Stimulated activated CD4-positive, alpha-beta T cell treated with anti-CD3 and anti-CD28 coated beads, TNF-alpha, amount 100 ng/mL, for 1 hour (primary cell): ENCODE measurements at places on chromosomes 2 and 18.

DNA sequence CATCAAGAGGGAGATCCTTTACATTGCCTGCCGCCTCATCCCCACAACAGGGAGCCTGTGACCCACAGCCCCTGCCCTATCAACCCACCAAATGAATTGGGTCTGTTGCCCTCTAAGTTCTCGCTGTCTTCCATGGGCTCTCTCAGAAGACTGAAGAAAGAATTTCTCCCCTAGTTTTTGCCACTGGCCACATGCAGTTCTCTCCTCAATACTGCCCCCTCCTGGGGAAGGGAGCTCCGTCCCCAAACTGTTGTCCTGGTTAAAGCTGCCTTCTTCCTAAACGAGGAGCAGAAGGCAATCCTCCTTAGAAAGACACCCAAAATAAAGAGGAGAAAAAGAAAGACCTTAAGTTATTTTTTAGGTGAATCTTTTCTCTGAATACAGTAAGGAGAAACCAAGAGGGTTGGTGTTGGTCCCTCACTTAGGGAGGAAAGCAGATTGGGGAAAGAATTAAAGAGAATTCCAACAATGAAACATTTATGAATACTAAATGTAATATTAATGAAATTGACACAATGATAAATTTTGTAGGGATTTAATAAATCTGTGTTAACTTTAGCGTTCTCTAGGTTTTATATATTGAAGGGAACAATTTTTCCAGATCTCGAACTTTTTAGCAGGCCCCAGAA, 31.1 kb upstream of the SATB2 start:
- no peak for DNase-seq

DNA sequence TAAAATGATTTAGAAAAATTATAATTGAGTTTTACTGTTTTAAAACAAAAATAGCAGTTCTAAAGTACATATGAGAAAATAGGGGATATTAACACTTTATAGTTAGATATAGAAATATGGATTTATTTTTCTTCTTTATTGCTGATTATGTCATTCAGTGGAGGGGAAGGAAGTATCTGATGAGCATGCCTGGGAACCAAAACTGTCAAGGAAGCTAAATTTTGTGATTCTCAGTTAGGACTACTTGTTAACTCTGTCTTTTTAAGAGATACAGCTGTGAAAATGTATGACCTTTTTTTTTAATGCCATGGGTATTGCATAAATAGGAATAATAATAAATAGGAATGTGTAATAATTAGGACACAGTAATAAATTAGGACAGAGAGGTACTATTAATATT, 44.8 kb downstream of the ITGAV start:
- DNase-seq: no peak

DNA sequence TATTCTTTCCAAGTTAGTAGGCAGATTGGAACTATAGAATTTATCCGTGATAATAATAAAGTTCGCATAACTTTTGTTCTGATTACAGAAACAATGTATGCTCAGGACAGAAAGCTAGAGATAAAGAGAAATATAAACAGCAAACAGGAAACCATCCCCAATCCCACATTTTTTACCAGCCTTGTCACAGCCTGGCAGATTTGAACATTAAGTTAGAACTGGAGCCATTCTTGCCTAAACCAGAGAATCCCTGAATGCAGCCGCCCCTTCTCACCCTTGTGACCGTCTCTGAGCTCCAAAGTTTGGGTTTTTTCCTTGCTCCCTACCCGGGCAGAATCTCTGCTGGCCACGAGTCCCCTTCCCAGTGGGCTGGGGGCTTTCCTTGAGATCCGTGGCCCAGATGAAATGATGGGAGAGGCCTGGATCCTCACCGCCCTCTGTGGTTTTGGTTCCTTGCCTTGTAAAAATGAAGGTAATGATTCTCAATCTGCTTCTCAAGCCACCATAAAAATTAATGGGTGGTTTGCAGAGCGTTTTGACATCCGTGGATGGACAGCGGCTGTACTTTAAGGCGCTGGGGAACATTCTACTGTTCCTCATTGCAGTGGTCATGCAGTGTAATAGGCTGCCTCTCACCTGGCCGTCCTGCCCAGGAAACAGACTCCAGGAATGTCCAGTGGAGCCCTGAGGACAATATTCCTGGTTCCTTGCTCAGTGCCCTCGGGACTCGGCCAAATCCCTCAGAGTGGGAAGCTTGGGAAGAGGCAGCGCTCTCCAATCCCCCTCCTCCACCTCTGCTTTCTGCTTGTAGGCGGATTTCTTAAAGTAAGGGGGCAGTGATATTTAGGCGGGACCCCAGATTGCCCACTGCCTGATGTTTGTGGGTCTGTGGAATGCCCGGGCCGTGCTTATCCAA, 1.6 kb downstream of the SH3BP4 start:
- no peak for DNase-seq

DNA sequence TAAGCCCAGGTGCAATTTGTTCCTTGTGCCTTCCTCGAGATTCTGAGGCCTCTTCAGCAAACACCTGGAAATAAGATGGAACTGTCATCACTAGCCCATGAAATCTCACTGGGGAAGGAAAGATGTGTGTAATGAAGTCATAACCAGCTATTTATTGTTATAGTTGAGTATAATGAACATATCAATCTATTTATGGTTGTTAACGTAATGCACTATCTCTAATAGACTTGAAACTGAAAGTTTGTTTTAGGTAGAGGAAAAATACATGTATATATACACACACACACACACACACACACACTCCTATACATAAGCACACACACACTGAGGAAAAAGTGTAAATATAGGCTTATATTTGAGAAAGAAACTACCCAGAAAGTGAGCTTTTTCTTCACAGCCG, 62.8 kb downstream of the UGGT1 start:
- no peak for DNase-seq

DNA sequence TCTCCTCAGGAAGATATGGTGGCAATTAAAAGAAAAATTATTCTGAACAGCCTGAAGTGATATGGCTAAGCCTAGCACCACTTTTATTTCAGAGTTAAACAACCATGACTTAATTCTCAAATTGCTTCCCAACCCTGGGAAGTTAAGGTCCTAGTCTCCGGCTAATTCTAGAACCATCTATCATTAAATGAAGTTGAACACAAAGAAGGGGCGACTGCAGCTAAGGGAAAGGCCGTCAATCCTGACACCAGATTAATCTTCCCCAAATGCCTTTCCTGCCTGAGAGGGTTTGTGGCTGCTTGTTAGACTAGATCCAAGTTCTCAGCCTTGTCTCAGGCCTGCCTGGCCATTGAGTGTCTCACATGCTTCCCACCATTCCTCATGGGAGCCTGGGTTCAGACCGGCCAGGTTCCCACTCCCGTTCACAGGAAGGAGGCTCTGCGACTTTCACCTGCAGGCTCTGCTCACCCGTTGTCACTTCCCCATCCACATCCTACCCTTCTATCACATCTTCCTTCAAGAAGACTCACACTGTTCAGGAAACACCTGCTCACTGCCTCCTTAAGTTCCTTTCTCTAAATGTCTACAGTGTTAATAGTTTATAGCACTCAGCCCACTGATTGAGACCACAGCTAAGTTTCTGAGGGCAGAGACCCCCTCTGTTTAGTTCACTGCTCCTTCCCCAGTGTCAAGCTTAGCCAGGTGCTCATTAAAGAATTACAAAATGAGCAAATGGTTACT, 282.9 kb upstream of the REV1 start:
- no peak for DNase-seq

DNA sequence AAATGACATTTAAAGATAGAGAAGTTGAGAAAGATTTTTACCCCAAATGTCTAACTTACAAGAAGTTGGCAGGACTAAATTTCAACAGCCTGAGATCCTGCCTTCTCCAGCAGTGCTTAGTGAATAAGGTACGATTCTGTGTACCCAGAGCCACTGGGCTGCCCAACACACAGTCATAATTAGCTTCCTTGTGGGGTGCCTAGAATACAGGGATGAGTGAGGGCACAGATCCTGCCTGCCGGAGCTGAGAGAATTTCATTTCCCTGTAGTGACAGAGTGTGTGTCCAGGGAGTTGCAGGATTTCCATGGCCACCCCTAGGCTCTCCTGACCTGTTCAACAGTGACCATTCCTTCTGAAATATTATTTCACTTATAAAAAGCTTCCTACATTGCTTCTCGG, 27.0 kb downstream of the GREB1 start:
- no peak for DNase-seq

GRCh38 chr2:41199334-41199733, 747.4 kb upstream of the SLC8A1 start:
- no peak for DNase-seq

DNA sequence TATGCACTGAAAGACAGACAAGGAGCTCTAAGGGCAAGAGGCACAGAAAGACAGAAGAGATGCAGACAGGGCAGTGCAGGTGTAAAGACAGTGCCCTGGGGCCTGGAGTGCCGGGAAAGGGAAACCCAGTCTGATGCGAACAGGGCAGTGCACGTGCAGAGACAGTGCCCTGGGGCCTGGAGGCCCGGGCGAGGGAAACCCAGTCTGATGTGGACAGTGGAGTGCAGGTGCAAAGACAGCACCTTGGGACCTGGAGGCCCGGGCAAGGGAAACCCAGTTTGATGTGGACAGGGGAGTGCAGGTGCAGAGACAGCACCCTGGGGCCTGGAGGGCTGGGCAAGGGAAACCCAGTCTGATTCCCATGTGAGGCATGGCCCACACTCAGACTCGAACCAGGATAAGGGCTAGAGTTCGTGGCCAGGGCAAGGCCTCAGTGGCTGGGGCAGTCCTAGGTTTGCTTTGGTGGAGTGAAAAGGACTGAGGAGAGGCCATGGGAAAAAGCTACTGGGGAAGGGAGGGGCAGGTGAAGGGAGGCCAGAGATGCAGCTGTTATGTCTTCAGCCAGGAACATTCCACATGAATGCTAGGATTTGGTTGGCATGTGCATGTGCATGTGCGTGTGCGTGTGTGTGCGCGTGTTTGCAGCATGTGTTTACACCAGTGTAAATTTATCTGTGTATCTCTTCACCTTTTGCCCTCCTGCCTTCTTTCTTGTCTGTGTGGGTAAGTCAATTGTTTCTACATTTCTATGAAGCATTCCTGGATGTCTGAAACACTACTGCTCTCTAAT, 39.1 kb upstream of the DNMT3A start:
- DNase-seq: no peak

DNA sequence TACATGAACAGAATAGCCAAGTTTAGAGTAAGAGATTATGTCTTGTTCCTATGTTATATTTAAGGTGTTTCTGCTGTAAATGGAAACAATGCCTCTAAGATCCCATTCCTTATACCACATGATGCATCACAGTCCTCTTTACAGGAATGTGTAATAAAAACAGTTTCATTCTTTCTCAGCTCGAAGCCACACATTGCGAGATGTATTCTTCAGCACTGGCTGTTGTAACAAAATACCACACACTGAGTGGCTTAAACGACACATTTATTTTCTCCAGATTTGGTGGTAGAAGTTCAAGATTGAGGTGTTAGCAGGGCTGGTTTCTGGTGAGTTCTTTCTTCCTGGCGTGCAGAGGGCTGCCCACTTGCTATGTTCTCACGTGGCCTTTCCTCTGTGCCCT, 246.2 kb downstream of the SOCS6 start:
- no peak for DNase-seq

DNA sequence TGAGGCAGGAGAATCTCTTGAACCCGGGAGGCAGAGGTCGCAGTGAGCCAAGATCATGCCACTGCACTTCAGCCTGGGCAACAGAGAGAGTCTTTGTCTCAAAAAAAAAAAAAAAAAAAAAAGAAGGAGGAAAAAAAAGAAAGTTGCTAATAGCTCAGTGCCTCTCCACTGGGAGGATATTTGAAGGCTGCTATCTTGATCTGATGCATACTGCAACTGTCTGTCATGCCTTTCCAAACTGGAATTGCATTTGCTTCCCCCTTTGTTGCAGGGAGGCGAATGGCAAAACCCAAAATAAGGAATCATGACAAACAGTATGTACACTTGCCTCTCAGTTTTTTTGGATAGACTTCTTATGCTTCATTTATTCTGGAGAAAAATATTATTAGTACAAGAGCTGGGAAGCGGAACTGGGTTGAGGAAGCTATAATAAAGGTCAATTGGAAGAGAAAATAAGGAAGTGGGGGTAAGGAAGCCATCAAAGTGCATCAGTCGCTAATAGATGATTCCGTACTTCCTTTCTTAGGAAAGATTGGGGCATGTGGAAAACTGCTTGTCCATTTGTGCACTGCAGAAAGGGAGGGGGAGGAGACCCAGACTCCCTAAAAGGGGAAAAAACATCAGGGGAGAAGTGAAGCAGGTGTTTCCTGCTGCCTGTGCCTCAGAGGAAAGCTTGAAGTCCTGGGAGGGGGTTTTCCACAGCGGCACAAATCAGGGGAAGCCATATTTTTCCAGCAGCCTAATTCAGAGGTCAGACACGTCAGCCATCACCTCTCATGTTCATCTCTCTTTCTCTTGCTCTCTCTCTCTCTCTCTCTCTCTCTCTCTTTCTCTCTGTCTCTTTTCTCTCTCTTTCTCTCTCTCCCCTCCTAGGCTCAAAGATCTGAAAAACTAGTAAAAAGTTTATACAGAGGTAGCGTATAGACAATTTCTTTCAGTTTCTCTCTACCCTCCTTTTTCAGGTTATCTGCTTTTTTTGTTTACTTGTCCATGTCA, 301.4 kb upstream of the TNP1 start:
- no peak for DNase-seq

- no peak for DNase-seq
These were observed 36.7 kb downstream of the LMAN2L start for GRCh38 chr2:96703021-96703751.

GRCh38 chr2:157404363-157404762, 39.5 kb downstream of the CYTIP start:
- DNase-seq: peak; percentile 35

DNA sequence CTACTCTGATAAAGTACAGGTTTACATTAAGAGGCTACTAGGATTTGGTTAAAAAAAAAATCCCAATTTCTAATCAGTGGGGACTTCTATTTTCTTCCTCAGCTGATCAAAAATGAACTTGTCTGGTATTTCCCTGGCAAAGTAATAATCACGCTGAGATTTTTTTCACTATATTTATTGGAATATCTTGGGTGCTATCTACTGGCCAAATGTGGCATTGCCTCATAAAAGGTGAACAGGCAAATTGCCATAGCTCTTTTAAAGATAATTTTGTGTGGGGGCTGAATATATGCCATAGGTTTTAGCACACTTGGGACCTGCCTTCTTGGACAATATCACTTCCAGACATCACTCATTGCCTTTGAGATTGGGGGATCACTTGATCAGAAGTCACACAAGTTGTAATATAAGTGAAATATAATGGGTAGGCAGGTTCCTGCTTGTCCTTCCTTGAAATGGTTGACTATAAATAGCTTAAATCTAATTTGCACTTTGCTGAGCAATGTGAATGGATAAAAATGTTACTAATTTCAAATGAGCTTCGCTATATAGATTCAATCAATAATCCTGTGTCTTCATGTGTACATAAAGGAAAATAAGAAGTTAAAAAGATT, 7.0 kb upstream of the NXPH2 start:
- DNase-seq: no peak
